Stimulated activated CD4-positive, alpha-beta T cell treated with anti-CD3 and anti-CD28 coated beads, Interleukin-1b, Interleukin-23, amount 100 ng/mL, for 1 hour (primary cell): ENCODE measurements at places on chromosomes 6 and 20.
A peak's percentile ranks its signal among the peaks of the same experiment; 100 is the strongest.

DNA sequence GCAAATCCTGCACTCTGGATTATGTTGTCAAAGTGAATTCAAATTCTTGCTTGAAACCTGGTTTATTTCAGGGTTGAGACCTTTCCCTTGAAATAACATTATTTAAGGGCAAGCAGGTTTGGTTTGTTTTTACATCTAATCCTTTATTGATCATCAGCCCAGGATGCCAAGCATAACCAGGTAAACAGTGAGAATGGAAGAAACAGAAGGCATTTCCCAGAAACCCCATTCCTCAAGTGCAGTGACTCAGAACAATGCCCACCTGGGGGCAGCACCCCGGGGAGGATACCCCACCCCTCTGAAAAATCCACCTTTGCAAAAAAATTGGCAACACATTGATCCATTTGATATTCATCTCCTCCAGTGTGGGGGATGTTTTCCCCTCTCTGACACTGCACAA is 32.5 kb downstream of the POFUT1 start:
- DNase-seq: no peak

DNA sequence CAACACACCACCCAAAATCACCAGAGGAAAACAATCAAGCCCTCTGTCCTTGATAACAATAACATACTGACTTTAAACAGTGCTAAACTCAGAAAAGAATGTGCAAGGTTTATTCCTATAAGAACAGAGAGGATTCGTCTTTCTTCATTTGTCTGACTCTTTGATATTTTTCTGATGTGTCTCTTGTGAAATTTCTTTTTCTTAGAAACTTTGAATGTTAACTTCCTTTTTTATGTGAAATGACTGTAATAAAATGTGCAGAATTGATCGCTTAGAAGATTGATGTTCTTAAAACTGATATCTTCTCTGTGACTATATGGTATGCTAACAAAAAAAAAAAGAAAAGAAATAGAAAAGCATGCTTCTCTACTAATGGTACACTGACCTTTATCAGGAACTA is 947.4 kb upstream of the CITED2 start:
- no peak for DNase-seq

GRCh38 chr20:41133709-41134361 is 3.5 kb upstream of the PLCG1 start:
- DNase-seq: no peak

GRCh38 chr6:122648726-122649125 is 38.5 kb downstream of the PKIB start:
- no peak for DNase-seq

GRCh38 chr6:32173051-32173727 is 2.7 kb downstream of the AGPAT1 start:
- no peak for DNase-seq

GRCh38 chr20:49966861-49967260 is 15.9 kb upstream of the SNAI1 start:
- no peak for DNase-seq

- no peak for DNase-seq
Observed at GRCh38 chr6:161434921-161435747, 161.3 kb upstream of the AGPAT4 start.

DNA sequence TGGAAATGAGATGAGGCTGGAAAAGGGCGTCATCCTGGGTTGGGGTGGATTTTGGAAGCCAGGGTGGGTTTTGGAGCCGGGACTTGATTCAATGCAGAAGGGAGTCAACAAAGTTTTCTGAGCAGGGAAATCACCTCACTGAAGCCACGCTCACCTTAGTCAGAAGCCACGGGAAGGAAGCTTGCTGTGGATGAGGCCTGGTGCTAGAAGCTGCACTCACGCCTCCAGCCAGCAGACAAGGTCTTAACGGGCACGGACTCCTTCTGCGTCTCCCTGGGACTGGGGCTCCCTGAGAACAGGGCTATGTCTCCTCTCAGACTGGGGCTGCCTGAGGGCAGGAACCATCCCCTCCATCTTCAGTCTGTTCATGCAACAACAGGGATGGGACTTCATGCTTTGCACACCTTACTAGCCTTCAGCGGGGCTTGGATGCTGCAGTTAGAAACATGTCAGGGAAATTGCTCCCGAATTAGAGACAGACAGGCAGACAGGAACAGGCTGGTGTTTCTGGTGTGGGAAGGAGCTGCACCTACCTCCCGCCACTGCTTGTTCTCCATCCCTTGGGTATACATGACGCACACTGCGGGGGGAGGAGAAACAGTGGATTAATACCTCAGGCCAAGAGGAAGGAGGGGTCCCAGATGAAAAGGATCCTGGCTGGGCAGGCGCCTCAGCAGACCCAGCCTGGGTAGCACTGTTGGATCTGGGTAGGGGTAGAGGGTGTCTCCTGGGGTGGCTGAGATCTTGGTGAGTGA is 17.5 kb downstream of the CPNE5 start:
- DNase-seq: no peak

DNA sequence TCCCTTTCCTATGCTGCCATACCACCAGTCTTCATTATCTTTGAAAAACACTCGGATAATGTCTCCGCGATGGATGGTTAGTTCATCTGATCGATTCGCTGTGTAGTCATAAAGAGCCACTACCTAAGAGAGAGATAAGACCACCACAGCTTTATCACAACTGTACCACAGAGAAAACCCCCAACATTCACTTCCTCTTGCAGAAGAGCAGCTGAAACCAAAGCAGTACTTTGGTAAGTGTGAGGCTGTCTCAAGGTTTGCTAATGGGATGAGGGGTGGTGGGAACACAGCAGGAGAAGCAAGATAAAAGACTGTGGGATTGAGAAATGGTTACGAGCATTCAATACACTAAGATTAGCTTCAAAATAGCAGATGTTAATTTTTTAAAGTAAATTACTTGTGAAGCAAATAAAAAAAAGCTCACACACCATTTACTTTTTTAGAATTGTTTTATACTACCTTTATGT is 142.1 kb downstream of the MYB start:
- DNase-seq: no peak

GRCh38 chr20:4776079-4776630 is 54.4 kb downstream of the PRND start:
- no peak for DNase-seq

DNA sequence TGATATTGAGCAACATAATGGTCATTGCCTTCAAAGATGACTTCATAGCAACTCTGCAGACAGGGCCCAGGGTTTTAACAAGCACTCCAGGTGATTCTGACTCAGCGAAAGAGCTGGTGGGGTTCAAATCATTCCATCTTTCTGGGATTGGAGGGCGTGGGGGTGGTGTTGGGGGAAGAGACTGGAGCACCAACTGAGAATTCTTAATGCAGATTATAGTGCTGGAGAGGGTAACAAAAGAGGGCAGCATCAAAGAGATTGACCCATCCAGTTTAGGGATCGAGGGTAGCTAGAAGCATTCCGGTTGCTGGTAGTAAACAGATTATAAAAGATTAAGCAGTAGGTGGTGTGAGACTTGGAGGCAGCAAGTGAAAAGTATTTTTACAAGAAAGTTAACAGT is 15.9 kb downstream of the PFDN4 start:
- DNase-seq: no peak

DNA sequence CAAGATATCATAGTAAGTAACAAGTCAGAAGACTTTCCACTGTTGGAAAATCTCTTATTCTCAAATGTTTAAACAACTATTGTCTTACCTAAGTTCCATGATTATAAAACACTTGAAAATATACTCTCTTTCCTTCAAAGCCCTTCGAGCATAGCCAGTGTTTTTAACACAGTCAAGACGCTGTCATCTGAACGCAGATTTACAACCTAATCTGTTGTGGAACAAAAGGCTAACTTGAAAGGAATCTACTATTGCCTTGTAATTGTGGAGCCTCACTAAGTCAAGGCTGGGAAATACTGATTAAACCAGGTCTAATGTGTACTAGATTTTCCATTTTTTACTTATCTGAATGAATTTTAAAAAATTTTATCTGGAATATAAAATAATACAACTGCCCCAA is 205.8 kb downstream of the TRDN start:
- DNase-seq: no peak

DNA sequence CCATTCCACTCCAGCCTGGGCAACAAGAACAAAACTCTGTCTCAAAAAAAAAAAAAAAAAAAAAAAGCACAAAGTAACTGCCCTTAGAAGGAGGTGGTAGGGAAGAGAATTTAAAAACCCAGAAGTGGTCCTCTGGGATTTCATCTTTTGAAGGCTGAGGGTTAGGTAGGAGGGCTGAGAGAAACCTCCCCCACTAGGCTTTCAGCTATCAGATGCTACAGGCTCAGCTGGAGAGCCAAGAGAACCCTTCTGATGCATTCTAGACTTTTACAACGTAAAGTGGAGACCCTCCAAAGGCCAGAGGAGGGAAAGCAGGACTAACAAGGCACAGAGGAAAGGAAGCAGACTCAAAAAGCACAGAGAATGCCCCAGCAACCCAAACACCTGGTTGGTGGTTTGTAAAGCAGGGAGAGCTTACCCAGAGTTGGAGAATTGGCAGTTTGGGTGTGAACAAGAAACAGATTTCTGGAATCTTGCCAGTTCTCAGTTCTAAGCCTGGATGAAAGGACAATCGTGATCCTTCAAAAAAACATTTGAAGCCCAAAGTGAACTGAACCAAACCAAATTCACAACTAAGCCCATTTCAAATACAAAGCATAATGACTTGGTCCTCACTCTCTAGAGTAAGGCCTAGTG is 23.2 kb upstream of the SPAG4 start:
- no peak for DNase-seq

- DNase-seq: no peak
Observed at GRCh38 chr6:154370545-154370944, 13.9 kb upstream of the IPCEF1 start.

DNA sequence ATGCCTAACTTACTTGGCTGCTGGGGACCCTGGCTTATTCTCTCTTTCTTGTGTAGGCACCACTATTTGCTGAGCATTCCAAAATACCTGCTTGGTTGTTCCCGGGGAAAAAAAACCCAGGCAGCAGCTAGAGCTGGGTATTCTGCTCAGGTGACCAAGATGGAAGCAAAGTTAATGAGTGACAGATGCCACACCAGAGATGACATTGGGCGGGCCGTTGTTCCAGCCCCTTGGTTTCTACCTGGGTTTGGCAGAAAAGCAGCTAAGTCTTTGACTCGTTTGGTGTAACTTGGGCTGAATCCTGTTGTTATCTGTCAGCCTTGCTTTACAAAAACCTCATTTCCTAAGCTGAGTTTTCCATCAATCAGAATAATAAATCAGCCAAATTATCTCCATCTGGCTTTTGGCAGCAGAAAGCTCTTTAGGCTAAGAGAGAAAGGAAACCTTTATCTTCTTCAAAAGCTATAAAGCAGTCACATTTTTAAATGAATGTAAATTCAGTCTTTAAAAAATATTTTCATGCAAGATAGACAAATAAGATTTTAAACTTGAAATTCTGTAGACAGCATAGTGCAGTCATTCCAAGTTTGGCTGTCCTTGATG is 202.0 kb upstream of the GMDS start:
- no peak for DNase-seq

DNA sequence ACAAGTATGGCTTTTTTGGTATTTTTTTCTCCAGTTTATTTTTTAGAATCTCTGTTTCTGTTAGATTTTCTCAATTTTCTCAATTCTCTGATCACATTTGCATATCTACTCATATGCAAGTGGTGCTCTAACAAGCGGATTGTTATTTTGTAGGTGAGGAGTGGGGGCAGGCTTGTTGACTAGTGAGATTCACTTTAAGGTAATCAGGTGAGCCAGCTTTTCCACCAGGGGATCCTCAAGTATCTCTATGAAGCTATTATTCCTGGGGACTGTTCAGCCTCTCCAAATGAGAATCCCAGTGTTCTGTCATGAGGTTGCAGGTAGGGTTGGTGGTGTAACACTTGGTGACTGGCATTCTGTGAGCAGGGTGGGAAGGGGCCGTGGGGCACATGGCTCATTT is 274.3 kb upstream of the FERMT1 start:
- no peak for DNase-seq

GRCh38 chr6:121201105-121201504 is 133.2 kb downstream of the TBC1D32 start:
- DNase-seq: no peak

DNA sequence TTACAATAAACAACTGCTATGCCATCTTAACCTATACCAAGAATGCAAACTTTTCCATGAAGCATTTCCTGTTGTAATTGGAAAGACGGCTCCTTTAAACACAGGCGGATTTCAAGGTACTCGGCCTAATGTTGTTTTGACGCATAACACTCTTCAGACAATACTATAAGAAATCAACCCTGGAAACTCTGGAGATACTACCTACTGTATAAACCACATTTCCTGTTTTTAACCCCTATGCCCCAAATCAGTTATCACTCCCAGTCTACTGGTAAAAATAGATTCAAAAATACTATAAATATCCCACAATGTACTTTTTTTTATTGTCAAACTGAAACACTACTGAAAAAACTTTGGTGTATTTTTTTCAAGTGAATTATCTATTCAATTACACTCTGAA is 118.1 kb downstream of the IRF4 start:
- DNase-seq: no peak

GRCh38 chr6:39361657-39362486 is 39.4 kb upstream of the KCNK16 start:
- peak; percentile 10 for DNase-seq

DNA sequence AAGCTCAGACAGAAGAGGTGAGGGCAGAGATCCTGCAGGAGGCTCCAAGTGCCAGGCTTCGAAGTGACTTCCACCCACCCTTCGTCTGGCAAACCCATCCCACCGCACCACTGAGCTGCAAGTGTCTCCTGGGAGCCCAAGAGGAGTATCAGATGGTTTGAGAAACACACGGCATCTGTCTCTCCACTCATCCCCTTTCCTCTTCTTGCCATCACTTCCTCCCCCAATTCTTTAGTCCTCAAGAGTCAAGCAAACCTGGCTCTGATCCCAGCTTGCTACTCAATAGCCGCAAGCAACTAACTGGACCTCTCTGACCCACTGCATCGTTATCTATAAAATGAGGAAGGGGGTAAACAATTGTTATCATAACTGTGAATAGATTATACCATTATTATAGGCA is 142.1 kb downstream of the BMP7 start:
- no peak for DNase-seq

GRCh38 chr6:20020526-20020925 is 183.4 kb downstream of the ID4 start:
- no peak for DNase-seq

DNA sequence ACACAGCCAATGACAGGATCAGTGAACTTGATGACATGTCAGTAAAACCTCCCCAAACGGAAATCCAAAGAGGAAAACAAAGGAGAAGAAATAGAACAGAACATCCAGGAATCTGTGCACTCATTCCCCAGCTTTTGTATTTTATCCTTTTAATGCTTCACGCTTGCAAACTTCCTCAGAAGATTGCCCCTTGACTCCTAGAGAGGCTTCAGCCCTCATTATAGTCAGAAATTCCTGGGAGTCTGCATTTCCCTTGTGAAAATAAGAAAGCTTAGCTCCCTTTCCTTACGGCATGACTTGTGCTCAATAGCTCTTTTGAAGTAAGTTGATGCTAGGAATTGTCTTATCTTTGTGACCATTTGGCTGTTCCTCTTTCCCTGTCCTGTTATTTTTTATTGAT is 313.6 kb upstream of the OPRM1 start:
- no peak for DNase-seq

DNA sequence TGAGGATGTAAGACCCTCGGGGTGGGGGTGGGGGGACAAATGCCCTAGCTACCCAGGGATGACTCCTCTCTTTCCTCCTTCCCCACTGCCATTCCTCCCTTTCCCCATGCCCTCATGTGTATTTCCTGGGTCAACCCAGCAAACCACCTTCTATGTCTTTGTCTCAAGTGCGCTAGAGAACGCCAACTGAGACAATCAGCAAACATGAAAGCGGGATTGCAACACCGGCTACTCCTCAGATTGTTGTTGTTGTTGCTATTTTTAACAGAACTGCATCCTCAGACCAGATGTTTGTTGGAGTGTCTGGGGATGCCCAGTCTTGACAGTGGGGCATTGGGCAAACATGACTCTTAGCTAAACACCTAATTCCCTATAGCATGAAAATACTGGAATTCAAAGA is 39.3 kb upstream of the HIVEP1 start:
- no peak for DNase-seq
